ENCODE measurements at places on chromosomes 12 and 14.
A peak's percentile ranks its signal among the peaks of the same experiment; 100 is the strongest.

- no peak for DNase-seq
Observed at GRCh38 chr14:100312877-100313400, 6.7 kb upstream of the SLC25A29 start.

- DNase-seq = no peak
Observed at GRCh38 chr14:105261781-105262180, 13.4 kb downstream of the BTBD6 start.

DNA sequence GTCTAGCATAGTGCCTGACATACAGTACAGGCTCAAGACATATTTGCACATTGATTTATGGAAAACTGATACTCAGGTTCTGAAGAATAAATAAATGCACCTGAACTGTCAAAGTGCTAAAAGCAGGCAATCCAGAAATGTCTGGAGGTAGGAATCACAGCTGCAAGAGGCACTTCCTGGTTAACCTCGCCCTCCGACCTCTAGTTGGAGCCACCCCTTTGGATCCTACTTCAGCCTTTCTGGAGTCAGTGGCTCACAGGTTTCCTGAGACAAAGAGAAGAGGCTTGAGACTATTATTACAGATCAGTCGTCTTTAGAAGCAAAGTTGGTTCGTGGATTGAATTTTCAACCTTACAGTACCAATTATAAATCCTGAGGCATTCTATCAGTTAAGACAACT, 13.0 kb downstream of the TCP11L2 start:
- no peak for DNase-seq

- peak; percentile 40 for DNase-seq
Observed at GRCh38 chr12:69633061-69633460, 22.4 kb upstream of the LRRC10 start.

GRCh38 chr14:99430491-99430890, 50.2 kb downstream of the SETD3 start:
- DNase-seq = peak; percentile 73

- DNase-seq = no peak
Observed at GRCh38 chr14:100144645-100144995, 14.8 kb downstream of the DEGS2 start.

DNA sequence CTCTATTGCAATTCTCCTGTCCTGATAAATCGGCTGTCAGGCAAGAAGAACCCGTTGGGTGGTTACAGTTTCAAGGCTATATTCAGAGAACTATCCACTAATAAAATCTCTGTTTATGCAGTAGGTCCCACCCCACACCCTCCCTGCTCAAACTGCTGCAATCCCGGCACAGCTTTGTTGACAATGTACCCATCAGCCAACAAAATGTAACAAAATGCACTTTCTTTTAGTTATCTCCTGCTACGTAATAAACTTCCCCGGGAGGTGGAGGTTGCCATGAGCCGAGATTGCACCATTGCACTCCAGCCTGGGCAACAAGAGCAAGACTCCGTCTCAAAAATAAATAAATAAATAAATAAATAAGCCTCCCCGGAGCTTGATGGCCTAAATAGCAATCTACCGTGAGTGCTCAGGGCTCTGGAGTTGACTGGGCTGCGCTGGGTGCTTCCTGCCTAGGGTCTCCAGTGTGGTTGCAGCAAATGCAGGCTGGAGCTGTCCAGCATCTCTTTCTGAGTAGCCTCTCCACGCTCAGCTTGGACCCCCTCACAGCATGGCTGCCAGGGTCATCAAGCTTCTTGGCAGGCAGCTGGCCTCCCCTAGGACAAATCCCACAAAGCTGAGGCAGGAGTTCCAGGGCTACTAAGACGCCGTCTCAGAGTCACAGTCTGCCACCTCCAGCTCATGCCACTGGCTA, 43.2 kb upstream of the FBRSL1 start:
- DNase-seq = no peak

DNA sequence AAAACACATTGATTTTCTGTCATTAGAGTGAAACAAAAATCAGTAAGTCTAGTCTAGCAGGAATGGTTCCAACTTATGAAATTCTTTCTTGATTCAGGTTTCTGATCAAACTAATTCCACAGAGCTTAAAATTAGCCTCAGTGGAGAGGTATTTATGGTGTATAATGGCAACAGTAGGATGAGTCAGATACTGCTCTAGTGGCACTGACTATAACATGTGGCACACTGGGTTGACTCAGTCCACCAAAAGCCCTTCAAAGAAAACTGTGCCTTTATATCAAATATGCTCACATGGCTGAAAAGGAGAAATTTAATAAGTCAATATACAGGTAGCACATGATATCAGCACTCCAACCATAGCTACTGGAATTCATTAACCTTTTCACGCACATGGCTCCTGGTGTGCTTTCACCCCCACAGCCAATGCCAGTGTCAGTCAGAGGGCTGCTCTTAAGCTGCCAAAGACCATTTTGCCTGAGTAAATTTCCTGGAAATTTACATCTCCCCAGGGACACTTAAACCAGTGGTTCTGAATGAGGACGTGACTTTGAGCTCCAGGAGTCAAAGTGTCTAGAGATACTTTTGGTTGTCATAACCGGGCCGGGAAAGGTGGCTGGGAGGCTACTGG, 21.7 kb upstream of the CATSPERB start:
- DNase-seq = no peak

GRCh38 chr12:132904718-132905328, 17.4 kb upstream of the CHFR start:
- DNase-seq = peak; percentile 55

DNA sequence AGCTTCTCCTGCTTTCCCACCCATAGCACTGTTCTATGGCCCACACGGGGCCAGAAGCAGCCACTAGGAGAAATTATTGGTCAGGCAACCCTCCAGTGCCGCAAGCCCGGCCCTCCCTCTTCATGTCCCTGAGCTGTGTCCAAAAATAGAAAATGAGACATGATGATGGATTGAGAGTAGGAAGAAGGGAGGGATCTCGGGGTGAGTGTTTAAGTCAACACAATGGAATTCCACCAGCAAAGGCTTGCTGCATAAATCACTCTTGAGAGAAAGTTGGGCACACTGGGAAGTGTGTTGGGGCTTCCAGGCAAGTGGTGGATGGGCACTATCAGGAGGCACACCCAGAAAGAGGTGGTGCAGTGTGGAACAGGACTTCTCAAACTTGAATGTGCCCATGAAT, 94.2 kb downstream of the LLPH start:
- DNase-seq = no peak

GRCh38 chr12:29204521-29204920, 55.4 kb downstream of the FAR2 start:
- no peak for DNase-seq

DNA sequence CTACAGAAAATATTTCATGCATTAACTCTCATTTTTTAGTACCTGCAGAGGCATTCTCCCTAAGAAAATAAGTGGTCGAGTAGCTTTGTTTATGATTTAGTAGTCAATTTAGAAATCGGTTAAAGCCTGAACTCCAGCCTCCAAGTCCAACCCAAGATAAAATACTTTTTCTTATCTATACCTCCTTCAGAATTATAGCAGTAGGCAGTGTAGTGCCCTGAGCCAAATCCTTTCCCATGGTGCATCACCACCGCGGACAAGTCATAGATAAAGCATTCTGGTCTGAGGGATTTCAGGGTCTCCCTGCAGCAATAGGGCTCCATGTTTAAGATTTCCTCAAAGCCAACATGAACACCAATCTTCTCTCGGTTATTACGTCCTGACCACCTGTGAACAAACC, 30.5 kb downstream of the USP44 start:
- DNase-seq = no peak

DNA sequence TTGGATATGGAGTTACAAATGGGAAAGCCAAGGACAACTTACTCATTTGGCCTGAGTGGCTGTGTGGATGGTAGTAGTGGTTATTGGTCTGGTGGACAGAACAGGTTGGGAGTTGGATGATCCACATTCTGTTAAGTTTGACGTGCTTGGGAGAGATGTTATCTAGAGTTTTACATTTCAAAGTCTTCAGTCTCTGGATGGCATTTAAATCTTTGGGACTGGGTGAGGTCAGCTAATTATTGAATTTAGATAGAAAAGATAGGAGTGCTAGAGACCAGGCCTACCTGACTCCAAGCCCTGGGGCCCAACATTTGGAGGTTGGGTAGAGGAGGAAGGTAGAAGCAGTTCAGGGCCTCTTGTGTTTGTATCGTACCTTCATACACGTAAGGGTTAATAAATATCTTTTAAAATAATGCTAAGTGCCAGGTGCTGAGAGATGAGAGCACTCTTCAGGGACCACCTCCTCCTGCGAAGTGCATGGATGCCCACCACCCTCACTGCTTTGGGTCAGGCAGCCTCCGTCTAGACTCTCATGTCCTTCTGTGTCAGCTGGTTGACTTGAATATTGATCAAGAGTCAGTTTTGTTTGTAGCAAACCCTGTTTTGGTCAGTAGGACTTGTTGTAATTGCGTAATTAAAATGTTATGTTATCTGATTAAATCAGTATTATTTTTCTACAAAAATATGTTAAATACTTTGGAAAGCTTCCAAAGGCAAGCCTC, 460.4 kb upstream of the RGS6 start:
- DNase-seq = no peak

GRCh38 chr14:24721775-24722174, 87.8 kb upstream of the GZMB start:
- DNase-seq = no peak

GRCh38 chr12:113827539-113828114, 138.5 kb downstream of the RBM19 start:
- no peak for DNase-seq

- no peak for DNase-seq
Observed at GRCh38 chr12:111204788-111205241, 164.1 kb downstream of the PHETA1 start.

DNA sequence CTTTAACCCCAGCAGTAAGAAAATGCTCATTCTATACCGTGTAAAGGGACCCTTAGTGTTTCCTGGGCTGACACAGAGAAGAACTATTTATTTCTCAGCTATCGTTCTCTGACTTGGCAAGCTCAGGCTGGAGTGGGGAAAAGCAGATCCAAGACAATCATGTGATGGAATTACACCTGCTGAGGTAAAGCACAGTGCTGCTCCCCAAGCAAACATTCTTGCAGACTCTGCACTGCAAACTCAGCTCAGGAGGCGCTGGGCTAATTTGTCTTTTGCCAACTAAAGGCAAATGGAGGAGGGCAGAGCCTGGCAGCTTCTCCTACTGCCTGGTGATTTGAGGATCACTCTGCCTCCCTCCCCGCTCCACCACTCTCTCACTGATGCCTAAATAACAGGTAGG, 57.8 kb upstream of the FUT8 start:
- DNase-seq = no peak

- DNase-seq = no peak
Observed at GRCh38 chr12:65965358-65965757, 141.1 kb downstream of the HMGA2 start.

DNA sequence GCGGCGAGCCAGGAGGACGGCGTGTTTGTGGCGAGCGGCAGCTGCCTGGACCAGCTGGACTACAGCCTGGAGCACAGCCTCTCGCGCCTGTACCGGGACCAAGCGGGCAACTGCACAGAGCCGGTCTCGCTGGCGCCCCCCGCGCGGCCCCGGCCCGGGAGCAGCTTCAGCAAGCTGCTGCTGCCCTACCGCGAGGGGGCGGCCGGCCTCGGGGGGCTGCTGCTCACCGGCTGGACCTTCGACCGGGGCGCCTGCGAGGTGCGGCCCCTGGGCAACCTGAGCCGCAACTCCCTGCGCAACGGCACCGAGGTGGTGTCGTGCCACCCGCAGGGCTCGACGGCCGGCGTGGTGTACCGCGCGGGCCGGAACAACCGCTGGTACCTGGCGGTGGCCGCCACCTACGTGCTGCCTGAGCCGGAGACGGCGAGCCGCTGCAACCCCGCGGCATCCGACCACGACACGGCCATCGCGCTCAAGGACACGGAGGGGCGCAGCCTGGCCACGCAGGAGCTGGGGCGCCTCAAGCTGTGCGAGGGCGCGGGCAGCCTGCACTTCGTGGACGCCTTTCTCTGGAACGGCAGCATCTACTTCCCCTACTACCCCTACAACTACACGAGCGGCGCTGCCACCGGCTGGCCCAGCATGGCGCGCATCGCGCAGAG, 873 bp downstream of the PLXNC1 start:
- no peak for DNase-seq

DNA sequence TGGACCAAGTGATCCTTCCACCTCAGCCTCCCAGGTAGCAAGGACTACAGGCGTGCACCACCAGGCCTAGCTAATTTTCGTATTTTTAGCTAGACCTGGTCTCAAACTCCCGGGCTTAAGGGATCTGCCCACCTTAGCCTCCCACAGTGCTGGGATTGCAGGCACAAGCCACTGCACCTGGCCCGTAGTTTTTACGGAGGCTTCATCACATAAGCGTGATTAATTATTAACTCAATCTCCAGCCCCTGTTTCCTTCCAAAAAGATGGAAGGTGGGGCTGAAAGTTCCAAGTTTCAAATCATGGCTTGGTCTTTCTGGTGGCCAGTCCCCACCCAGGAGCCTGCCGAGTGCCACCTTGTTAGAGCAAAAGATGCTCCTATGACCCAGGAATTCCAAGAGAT, 22.5 kb upstream of the HIF1A start:
- DNase-seq = no peak

DNA sequence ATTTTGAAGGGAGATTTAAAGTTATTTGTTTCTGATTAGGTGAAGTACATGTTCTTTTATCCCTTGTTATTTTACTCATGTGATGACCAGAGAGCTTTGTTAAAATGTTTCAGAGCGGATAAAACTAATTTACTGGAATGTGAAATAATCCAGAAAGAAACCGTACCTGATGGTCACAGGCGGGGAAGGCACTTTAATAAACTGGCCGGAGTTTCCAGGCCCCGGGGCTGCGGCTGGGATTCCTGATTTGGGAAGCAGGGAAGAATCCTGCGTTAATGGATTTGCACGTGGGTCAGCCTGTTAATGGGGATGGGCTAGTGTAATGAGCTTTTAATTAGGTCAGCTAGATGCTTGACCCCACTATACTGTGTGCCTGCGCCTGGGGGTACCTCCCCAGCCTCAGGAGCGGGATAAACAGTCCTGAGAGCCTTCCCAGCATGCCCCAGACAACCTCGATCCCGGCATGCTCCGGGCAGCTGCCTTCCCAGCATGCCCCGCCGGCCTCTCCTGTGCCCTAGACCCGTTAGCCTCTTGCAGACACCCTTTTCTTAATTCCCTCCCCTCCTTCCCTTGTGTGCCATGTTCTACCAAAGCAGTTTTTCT, 208.6 kb upstream of the CDKN3 start:
- no peak for DNase-seq
